ENCODE measurements at places on chromosomes 16 and 17.

DNA sequence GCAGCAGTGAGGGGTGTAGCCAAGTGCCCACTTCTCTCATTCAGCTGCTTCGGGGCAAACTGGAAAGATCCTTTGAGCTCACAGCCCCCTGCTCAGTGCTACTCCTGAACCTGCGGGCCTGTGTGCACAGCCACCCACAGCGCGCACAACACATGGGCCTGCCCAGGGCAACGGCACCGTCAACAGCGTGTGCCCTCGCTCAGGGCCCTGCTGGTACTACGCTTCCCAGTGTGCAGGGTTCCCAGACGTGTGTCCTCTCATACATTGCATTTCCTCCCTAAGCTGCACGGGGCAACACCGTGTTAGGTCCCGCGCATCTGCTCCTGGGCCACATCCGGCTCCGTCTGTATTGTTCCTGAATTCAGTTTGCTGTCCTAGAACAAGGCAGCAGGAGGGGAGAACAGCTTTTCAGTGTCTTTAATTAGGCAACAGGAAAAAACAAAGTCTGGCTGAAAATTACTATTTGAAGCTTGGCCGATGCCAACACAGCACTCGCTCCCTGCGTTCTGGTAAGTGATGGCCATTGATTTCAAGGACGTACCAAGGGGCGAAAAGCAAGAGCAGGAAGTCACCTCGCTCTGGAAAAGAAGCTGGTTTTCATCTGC, 15.2 kb downstream of the MRM3 start:
- DNase-seq: no peak

- DNase-seq: no peak
Measured at GRCh38 chr17:3929181-3929580, 12.9 kb upstream of the P2RX1 start.

DNA sequence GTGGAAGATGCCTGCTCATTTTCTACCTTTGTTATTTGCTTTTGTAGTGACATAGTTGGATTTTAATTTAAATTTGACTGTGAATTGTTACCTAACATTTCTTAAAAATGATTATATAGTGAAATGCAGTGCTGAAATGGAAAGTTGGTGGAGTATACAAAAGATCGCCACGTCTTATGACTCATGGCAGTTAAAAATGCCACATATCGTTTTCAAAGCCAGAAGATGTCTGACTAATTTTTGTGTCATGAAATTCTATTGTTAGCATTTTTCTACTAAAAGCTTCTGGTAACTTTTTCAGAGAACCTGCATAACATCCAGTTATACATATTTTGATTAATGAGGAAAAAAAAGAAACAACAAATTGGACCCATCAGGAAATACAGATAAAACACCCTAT, 20.6 kb downstream of the MAP2K4 start:
- peak; percentile 76 for DNase-seq

- peak; percentile 90 for DNase-seq
Measured at GRCh38 chr17:78342449-78343186, 17.3 kb downstream of the SOCS3 start.

DNA sequence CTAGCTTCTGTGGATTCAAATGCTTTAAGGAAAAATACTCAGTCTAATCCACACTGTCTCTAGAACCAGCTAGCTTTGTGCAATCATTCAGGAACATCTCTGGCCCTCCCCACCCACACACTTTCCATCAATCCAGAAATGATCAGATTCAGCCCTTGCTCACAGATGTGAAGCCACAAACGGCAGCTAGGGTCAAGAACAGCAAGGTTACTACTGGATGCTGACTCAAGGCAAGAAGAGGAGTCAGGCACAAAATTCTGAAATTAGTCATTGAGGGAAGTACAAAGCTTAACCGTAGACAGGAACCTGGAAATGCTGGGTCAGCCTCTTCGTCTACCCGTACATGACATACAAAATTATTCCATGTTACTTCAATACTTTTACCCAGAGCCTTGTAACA, 174.6 kb downstream of the CDH13 start:
- no peak for DNase-seq

DNA sequence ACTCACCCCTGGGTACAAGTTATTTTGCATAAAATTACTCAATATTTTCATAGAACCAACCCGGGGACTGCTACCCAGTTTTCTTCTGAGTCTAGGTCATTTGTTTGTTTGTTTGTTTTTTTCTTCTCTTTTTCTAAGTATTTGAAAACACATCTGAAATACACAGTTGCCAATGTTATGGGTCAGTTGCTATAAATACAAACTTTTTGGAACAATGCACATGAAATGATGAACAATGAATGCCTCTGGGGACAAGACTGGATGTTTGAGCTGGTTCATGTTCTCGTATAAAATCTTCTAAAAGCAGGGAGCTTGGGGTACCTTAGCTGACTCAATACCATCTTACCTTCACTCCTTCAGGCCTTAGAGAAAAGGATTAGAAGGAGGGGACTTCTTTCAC, 30.5 kb downstream of the TMEM238L start:
- DNase-seq: no peak

- no peak for DNase-seq
Measured at GRCh38 chr17:73265646-73266640, 4.3 kb upstream of the CPSF4L start.

DNA sequence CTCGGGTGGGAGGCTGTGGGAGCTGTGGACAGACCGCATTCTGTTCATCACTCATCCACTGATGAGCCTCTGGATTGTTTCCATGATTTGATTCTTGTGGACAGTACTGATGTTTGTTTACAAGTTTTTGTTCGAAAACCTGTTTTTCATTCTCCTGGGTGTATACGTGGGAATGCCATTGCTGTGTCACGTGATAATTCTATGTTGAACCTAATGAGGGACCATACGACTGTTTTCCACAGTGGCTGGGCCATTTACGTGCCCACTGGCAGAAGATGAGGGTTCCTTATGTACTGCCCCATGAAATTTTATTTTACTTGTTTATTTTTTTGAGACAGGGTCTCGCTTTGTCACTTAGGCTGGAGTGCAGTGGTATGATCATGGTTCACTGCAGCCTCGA, 2.6 kb upstream of the ALG1 start:
- DNase-seq: no peak

DNA sequence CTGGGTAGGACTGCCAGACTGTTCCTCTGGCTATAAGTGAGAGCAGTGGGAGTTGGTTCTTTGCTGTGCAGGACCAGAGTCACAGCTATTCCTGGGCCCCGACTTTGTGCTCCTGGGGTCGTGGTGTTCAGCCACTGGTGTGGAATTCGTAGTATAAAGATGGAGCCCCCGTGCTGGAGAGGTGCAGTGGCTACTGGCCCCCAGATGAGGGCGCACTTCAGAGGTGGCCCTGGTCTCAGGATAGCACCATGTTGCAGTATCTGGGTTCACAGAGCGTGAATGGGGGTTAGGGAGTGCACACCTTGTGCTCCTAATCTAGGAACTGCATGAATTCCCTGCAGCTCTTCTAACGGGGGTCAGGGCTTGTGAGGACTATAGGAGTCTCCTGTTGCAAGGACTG, 21.1 kb downstream of the TANC2 start:
- DNase-seq: no peak

Data from fibroblast of skin of abdomen (primary cell).